CD4-positive, alpha-beta memory T cell (primary cell): ENCODE measurements at places on chromosomes 16 and 17.

DNA sequence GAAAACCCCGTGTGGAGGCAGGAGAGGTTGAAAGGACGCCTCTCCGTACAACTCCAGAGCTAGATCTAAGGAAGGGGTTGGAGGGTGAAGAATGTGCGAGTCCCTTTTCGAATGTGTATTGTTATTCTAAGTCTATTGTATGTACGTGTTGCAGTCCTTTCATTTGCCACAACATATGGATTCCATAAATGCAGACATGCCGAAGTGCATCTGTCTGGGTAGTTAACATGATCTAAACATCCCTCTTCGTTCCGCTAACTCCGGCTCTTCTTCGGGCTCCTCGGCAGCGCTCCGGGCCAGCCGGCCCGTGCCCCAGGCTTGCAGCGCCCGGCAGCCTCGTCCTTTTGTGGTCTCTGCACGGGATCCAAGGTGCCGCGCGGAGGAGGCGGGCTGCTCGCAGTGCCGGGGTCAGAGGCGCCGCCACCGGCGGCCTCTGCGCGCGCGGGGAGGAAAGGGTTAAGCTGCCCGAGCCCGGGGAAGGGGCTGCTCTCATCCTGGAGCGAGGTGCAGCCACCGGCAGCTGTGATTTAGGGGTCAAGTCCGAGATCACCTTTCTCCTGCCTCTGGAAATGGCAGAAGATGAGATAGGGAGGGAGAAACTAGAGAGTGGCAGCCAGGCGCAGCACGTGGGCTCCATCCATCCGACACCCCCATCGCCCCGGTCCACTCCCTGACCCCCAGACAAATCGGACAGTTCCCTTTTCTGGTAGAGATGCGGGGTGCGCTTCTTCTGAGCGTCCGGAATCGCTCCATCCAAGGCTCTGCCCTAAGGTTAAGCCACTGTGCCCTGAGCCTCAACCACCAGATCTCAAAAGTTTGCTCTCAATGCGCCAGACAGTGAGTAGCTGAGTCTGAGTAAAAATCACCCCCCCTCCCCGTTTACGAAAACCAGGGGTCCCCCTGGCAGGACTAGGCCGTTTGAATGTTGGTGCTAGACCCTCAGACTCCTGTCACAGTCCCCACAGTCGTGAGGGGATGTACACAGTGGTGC, 15.1 kb upstream of the ZFHX3 start:
- no peak for DNase-seq

DNA sequence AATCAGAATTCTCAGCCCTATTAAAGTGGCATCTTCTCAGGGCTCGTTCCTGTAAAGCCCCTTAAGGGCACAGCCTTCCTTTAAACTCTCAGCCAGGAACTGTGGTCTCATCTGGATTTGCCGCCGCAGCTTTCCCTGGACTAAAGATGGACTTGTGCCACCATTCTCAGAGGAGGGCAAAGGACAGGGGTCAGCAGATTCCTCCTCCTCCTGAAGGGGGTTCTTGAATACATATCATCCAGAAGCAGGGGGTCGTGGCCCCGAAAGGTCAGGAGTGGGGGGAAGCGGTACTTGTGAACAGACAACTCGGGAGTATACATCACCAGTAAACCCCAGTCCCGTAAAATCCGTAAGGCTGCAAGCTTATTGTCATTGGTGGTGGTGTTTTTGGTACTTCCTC, 174.8 kb downstream of the RPTOR start:
- no peak for DNase-seq

- no peak for DNase-seq
These were observed 645.3 kb downstream of the WWOX start for GRCh38 chr16:78744796-78745107.

- DNase-seq: no peak
These were observed 28.6 kb downstream of the PMP22 start for GRCh38 chr17:15236281-15237105.

- no peak for DNase-seq
These were observed 51.9 kb downstream of the PLCG2 start for GRCh38 chr16:81830845-81831540.

GRCh38 chr16:64311241-64311640, 810.6 kb downstream of the CDH11 start:
- no peak for DNase-seq

DNA sequence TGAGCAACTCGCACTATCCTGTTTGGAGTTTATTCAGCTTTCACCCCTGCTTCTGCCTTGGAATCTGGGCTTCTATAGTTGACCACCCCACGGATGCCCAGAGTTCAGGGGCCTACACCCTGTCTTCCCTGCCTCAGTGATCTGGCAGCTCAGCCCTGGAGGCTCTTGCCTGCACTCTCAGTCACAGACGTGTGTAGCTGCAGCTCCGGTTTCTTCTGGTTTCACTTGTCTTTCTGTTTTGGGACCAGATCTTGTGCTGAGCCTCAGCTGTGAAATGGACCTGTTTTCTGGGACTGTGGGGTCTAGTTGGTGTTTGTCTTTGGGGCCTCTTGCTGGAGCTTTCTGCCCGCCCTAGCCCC, 5.8 kb downstream of the GPT2 start:
- DNase-seq: no peak

DNA sequence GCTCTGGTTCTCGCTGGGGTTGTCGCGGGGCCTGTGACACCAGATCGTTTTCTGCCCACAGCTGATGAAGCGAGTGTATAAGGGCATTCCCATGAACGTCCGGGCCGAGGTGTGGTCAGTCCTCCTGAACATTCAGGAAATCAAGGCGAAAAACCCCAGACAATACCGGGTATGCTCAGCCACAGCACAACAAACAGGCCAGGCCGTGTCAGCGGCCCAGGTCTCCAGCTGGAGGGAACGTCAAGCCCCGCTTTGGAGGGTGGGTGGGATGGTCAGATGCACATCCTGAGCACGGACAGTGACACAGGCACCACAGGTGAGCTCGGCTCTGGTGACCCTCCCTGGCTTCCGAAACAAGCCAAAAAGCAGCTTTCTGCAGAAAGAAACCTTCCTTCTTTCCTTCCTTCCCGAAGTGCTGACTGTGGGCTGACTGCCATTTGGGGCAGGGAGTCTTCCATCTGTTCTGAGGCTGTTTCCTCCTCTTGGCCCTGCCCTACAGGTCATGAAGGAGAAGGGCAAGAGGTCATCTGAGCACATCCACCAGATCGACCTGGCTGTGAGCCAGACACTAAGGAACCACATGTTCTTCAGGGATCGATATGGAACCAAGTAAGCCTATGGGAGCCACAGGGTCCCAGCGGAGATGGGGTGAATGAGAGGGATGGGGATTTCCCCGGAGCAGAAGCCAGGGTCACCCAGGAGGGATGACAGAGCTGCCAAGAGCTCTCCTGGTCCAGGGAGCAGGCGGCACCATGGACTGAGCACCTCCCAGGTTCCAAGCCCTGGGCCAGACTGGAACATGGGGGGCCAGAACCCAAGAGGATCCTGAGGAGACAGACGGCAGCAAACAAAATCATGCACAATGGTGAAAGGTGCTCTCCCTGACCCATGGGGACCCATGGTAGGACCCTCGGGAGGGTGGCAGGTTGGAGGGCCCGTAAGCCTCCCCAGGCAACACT, 79.4 kb downstream of the GOSR1 start:
- no peak for DNase-seq

DNA sequence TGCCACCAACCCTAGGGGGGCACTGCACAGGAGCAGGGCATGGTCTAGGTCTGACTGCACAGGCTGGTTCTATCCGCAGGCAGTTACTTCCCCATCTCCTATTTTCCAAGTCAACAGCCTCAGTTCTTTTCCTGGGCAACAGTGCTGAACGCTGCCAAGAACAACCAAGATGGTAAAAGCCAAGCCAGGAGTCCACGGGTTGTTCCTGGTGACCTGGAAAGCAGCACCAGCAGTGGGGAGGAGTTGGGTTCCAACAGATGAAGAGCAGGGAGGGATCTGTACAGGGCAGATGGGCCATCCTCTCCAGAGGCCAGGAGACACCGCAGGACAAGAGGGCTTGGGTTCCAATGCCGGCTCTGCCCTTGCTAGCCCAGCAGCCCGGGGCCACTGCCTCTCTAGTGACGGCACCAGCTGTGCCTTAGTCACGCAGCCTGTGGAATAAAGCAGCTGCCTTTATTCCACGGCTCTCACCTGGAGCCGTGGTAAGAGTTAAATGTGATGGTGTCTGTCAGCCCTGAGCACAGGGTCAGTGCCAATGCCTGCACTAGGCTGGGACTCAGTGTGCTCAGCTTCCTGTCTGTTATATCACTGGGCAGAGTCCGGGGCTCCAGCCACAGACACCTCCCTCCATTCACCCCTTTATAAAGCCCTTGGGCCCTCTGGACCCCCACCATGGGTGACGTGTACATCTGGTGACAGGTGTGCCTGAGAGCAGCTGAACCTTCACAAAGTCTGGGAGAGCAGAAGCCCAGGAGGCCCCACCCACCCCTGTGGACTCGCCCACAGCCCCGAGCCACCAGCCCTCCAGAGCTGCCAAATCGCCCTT, 44.9 kb downstream of the MARF1 start:
- DNase-seq: no peak

GRCh38 chr17:5024604-5025003, 10.6 kb downstream of the SLC52A1 start:
- no peak for DNase-seq

GRCh38 chr17:52938623-52939230, 780.2 kb upstream of the CA10 start:
- no peak for DNase-seq

DNA sequence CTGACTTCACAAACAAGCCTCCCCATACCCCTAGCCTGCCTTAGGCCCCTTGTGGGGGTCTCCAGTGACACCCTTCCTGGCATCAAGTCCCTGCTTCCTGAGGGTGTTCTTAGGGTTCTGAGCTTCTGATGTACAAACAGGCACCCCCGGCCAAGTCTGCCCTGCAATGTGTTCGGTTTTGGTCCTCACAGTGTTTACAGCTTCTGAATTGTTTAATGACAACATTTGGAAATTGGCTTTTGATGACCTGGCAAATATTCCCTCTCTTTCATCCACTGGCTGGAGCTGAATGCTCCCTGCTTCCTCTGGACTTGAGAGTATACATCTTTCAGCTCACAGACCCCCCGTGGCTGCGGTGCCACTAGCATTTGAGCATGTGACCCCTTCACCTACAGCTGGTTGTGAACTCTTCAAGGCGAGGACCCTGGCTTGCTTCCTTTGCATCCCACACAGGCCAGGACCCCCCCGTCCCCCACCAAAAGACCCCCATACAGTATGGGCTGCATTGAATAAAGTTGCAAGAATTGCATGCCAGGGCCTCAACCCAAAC, 180.8 kb downstream of the KATNIP start:
- DNase-seq: no peak

DNA sequence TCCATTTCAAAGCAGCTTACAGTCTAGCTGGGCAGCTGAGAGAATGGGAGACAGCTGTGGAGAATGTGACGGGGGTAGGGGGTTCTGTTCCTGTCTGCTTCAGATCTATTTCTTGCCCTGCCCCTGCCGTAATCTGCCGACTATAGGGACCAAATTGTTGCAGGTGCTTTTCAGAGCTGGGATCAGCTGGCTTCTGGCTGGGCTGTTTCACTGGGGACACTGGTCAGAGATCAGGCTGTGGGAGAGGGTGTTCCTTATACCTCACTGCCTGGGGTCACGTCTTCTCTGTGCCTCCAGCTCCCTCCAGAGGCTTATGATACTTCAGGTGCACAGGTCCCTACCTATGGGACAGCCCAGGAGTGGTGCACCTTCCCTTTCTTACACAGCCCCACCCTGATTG, 514.9 kb upstream of the GOT2 start:
- no peak for DNase-seq

- no peak for DNase-seq
These were observed 218.2 kb upstream of the CHMP6 start for GRCh38 chr17:80773243-80773991.

GRCh38 chr16:3091551-3091950, 7.5 kb downstream of the ZSCAN10 start:
- DNase-seq: no peak

DNA sequence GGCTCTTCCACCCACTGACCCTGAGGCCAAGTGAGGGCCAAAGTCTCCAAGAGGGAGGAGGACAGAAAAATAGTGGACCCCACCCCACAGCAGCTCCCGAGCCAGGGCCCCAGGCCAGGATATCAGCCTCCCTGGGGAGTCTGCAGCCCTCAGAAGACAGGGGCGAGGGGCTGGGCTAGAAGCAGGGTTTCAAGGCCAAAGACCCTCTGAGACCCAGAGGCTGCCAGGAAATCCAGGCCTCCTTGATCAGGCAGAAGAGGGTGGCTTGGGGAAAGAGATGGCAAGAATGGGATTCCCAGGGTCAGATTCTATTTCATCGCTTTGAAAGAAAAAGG, 156.1 kb downstream of the ZNF423 start:
- DNase-seq: no peak

GRCh38 chr16:79698341-79698753, 97.8 kb upstream of the MAF start:
- no peak for DNase-seq

GRCh38 chr17:50210240-50211225, 9.1 kb upstream of the COL1A1 start:
- no peak for DNase-seq

GRCh38 chr16:3094289-3095027, 4.6 kb downstream of the ZSCAN10 start:
- peak; percentile 63 for DNase-seq

- DNase-seq: no peak
These were observed 1.8 kb downstream of the MYH10 start for GRCh38 chr17:8628609-8629169.

DNA sequence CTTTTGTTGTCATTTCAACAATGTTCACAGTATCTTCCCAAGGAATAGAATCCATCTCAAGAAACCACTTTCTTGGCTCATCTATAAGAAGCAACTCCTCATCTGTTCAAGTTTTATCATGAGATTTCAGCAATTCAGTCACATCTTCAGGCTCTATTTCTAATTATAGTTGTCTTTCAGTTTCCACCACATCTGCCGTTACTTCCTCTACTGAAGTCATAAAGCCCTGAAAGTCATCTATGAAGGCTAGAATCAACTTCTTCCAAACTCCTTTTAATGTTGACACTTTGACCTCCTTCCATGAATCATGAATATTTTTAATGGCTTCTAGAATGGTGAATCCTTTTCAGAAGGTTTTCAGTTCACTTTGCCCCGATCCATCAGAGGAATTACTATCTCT, 102.1 kb downstream of the CDH13 start:
- no peak for DNase-seq

- no peak for DNase-seq
These were observed 16.8 kb downstream of the SNX20 start for GRCh38 chr16:50664270-50664669.

DNA sequence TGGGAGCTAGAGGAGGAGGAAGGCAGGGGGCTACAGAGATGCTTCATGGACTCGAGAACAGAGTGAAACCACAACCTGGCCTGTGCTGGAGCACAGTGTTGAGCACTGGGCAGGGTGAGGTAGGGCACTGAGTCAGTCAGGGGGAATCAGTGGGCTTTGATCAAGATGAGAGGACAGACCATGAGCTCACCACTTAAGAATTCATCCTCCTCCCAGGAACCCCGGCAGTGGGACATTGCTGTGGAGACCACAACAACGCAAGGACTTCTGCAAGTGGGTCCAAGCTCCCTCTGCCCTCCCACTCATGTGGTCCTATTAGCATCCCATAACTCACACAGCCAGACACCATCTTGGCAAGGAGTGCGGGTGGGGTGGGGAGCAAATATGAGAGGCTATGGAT, 1.7 kb upstream of the CES5A start:
- DNase-seq: no peak
